ENCODE measurements at places on chromosomes 11 and 22. TPM values are rescaled to one million over a fixed set of nuclear protein-coding genes. Genes with fewer than 3 reads are reported as not detected.

HEPN1 gene
- total RNA-seq = not detected

GLYATL1B gene
- not detected for total RNA-seq

SLC5A1 gene
- total RNA-seq = not detected

NRGN gene
- 11.1 TPM for total RNA-seq

PRR14L gene
- 19.9 TPM for total RNA-seq

TREH gene
- total RNA-seq = not detected

OR52N4 gene
- total RNA-seq = not detected

FREY1 gene
- not detected for total RNA-seq

CBLIF gene
- not detected for total RNA-seq

RFPL3 gene
- not detected for total RNA-seq

WNT11 gene
- 0.63 TPM for total RNA-seq

CADM1 gene
- 51.8 TPM for total RNA-seq

MRPL49 gene
- total RNA-seq = 56.3 TPM

TBX10 gene
- total RNA-seq = not detected

APOA4 gene
- total RNA-seq = not detected

TKFC gene
- total RNA-seq = 50.5 TPM

INS gene
- total RNA-seq = not detected

TSPAN32 gene
- total RNA-seq = not detected

SHISA8 gene
- total RNA-seq = not detected

LMO1 gene
- not detected for total RNA-seq

ANO9 gene
- total RNA-seq = 3.1 TPM

NECTIN1 gene
- 14.3 TPM for total RNA-seq

CCDC81 gene
- 0.76 TPM for total RNA-seq

SPON1 gene
- 3.5 TPM for total RNA-seq

OR8G1 gene
- not detected for total RNA-seq

LMNTD2 gene
- 0.65 TPM for total RNA-seq

HORMAD2 gene
- total RNA-seq = 0.51 TPM

DNAJB7 gene
- not detected for total RNA-seq

ST14 gene
- 0.98 TPM for total RNA-seq

FGF19 gene
- total RNA-seq = not detected

PHRF1 gene
- total RNA-seq = 25.1 TPM

UCP2 gene
- total RNA-seq = 245 TPM

INPP5J gene
- 5.2 TPM for total RNA-seq

SLC22A6 gene
- total RNA-seq = not detected

PNPLA3 gene
- 5.7 TPM for total RNA-seq

SLC37A2 gene
- 0.98 TPM for total RNA-seq

C11orf91 gene
- total RNA-seq = 0.13 TPM

CASP12 gene
- not detected for total RNA-seq

SEPTIN3 gene
- 0.38 TPM for total RNA-seq

GLYAT gene
- not detected for total RNA-seq
